Right ventricle myocardium inferior (tissue), 1 donor: ENCODE measurements at places on chromosomes 2 and 18. TPM values are rescaled to one million over a fixed set of nuclear protein-coding genes. Genes with fewer than 3 reads are reported as not detected.

RFX8 gene
- not detected for total RNA-seq

SOCS6 gene
- total RNA-seq, result 21.8 TPM

GATA6 gene
- total RNA-seq, result 56.3 TPM

C1D gene
- 18.4 TPM for total RNA-seq
